ENCODE measurements at places on chromosomes 5 and 9.

GRCh38 chr9:115495052-115495635, 377.2 kb upstream of the TNC start:
- no peak for DNase-seq

GRCh38 chr5:164370841-164371240, 865.4 kb downstream of the MAT2B start:
- no peak for DNase-seq

DNA sequence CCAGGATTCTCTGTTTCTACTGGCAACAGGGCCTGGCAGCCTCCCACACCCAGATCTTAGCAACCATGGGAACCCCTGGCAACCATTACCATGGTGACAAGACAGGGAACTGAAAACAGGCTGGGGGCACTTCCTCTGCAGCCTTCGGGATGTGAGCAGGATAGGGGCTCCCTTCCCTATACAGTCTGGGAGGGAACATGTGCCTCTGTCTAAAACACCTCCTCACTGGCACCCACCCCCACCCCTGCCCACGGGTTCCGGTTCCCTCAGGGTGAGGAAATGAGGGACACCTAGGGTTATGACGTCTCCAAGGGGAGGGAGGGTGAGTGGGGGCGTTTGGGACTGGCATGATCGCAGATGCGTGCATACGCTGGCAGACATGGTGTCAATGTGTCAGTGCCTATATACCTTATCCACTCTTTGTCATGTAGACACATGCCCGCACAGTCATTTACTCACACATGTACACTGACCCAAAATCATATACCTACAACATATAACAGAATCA, 3.0 kb upstream of the DNAJB5 start:
- no peak for DNase-seq

DNA sequence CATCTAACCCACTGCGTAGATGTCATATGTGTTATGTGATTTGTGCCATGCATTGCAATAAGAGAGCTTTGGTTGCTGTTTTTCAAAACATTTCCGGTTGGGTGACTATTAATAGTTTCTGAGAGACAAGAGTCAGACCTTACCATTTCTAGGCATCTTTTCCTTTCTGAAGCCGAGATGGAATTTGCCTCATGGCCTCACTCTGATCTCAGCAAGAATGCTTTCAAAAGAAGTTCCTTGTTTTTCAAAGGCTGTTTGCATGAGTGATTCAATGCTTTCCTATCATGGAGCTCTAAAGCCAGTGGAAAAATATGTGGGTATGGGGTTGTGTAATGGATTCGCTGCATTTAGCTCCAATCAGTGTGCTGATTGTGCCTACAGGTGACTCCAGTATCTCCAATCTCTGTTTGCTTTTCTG, 203.1 kb upstream of the PPP1R2B start:
- no peak for DNase-seq

GRCh38 chr5:160788102-160788660, 63.8 kb downstream of the ATP10B start:
- no peak for DNase-seq

DNA sequence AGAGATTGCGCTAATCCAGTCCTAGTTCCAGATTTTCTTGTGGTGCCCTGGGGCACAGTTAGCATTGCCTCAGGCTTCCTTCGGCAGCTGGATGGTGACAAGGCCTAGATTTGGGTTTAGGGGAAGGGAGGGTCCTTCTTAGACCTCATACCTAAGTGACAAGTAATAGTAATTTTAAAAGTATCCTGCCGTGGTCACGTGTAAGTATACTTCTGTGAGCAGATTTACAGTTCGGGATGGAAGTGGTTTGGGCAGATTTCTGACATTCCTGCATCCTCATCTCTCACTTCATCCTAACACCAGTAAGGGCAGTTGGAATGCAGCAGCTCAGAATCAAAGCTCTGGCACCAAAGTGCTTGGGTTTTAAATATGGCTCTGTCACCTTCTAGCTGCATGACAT, 71.6 kb downstream of the LRRC70 start:
- no peak for DNase-seq

- no peak for DNase-seq
These were observed 39.3 kb downstream of the CLINT1 start for GRCh38 chr5:157819502-157820115.

GRCh38 chr5:38135486-38136039, 122.8 kb upstream of the EGFLAM start:
- no peak for DNase-seq

GRCh38 chr5:131720714-131721113, 76.1 kb downstream of the FNIP1 start:
- DNase-seq = no peak

- DNase-seq = no peak
These were observed 7.3 kb downstream of the MCIDAS start for GRCh38 chr5:55219770-55220169.

- no peak for DNase-seq
These were observed 28.7 kb downstream of the GALNT12 start for GRCh38 chr9:98836206-98836605.

DNA sequence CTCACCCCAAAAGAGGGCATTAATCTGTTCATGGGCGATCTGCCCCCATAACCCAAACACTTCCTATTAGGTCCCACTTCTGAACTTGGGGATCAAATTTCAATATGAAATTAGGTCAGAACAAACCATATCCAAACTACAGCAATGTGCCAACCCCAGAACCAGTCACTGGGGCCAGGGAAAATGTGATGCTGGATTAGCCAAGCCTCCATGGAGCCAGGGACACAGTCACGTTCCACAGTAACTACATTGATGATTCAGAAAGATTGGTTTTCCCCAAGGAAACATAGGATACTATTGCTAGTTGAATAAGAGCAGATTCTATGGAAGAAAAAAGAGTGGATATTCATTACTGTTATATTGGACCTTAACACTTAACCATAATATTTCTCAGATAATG, 84.2 kb downstream of the GIN1 start:
- no peak for DNase-seq
